ENCODE measurements at places on chromosomes 11 and 22.

DNA sequence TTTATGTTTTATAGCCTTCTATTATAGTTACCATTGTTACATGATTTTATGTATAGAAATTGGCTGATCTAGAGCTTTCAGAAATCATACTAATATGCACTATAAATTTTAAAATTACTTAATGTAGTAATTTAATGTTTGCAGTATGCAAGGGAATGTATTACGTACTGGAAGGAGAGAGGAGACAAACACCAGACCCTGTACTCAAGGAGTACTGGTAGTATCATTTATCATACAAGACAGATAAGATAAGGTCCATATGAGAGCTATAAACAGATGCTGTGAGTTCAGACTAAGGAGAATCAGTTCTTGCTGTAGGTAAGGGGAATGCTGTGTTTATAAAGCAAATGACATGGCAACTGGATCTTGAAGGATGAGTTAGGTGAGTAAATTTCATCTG lies 765 bp downstream of the BCO2 start:
- DNase-seq = no peak

- DNase-seq = no peak
These were observed 48.8 kb downstream of the OSBP2 start for GRCh38 chr22:30743257-30744020.

DNA sequence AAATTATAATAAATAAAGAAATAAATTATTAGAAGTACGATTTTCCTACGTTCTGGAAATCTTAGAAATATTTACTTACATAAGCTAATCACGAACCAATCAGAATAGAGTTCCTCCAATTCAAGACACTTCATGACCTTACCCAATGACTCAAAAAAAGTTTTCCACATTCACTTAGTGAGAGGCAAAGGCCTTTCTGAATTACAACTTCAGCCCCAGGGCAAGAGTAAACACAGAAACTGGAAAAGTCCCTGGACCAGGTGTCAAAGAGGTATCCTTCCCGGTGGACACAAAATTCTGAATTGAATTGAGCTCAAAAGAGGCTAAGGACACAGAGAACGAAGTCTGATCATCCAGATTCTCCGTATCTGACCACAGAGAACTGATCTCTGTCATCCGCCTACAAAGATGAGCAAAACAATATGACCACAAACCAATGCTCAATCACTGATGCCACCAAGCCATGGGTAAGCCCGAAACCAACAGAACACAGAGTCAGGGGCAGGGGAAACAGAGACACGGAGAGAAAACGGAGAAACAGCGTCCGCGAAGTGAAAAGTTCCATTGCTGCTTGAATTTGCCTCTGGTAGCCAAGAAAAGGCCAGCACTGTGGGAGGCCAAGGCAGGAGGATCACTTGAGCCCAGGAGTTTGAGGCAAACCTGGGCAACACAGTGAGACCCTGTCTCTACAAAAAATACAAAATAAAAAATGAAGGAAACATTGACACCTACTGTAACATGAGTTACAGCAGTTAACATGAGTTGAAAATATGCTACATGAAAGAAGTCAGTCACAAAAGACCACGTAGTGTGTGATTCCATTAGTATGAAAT lies 6.8 kb downstream of the BID start:
- DNase-seq = no peak

- no peak for DNase-seq
These were observed 5.7 kb downstream of the AMOTL1 start for GRCh38 chr11:94773842-94774241.

- DNase-seq = no peak
These were observed 10.1 kb downstream of the CBX6 start for GRCh38 chr22:38861927-38862326.

- DNase-seq = no peak
These were observed at the start of gene ASCL2 for GRCh38 chr11:2270322-2271076. ASCL2 (minus strand) TSS chr11:2270588; CDS start chr11:2270332, 256 bp downstream.

DNA sequence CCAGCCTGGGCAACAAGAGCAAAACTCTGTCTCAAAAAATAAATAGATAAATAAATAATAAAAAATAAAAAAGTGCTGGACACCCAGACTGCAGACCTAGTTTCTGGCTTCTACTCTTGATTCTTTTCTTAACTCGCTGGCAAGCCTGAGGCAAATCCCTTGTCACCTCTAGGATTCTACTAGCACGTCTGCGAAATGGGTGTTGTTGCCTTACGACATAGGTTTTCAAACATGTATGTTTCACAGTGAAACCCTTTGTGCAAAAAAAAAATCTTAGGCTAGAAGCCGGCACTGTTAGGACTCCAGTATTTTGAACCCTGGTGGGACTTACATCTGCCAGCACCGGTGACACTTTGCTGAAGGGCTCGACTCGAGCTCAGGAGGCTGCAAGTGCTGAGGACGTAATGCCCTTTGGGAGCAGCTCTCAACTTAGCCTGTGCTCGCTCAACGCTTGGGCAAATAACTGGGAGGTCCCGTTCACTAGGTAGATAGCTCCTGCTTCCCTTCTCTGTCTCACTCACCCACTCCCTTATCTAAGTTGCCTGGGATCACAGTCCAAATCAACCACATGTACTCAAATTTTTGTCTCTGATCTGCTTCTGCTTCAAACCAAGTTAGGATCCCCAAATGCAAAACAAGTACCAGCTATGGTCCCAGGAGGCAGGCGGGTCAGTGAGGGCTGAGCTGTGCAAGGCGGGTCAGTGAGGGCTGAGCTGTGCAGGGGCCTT lies 34.7 kb upstream of the MYH9 start:
- DNase-seq = no peak

GRCh38 chr11:76564364-76564763 lies 106.2 kb downstream of the LRRC32 start:
- DNase-seq = no peak

DNA sequence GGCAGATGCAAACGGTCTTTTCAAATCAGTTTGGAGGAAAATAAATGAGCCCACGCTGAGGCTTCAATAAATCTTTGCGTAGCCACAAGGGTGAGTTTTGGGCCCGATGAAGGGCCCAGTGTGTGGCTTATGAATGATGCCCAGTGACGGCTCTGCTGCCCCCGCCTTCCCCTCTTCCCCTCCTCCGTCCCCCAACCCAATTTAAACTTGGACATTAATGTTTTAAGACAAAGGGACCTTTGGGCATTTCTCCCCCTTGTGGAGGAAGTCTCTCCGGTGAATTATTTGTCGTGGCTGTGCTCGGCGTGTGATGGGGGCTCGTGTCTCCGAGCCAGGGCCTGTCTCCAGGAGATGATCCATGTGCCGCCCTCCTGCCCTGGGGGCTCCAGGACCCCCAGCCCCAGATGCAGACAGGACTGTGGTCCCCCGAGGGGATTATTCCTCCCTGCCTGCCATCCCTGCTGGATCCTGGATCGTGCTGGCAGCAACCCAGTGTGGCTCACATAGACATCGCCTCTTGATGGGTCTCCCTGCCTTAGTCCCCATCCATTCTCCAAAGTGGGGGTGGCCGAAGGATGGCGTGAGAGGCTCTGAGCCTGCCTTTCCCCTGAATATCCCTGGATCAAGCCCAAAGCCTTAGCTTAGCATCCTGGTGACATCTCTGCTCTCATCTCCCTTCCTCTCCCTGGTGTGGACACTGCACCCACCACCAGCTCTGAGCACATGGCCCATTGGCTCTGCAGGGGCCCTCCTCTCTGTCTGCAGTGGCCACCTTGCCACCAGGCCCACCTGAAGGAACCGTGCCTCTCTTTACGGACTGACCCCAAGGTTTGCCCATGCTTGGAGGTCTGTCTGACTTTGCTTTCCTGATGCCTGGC lies 56.4 kb downstream of the SMIM38 start:
- no peak for DNase-seq

DNA sequence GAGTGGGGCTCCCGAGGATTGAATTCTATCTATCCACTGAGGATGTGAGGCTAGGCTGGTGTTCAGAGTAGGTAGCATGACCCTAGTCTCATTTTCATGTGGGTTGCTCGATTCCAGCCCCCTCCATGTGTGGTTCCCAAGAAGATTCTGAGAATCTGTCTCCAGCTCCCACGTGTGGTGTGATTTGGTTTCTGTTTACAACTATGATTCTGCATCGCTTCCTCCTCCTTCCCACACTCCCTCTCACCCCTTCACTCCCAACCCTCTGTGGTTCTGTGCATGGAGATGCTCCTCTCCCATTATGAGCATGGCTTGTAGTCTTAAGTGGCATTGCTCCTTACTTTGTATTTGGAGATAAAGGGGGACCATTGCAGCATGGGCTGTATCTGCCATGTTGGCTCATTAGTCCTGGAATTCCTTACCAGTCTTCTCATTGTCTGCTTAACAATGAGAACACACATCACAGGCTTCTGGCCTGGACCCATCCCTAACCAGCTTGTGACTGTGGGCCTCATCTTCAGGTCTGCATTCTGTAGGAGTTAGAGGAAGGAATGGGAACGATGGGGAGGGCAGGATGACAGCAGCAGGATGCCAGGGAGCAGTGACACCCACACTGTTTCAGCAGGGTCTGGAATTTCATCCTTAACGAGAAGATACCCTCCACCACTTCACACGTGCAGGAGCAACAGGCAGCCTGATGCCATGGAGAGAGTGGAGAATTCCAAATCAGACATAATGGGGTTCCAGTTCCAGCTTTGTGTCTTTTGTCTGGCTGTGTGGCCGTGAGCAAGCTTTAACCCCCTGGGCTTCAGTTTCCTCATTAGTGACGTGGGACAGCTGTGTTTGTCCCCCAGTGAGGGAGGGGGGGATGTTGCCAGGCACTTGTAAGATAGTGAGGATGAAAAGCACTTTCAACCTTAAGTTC lies 86.0 kb downstream of the CCDC81 start:
- no peak for DNase-seq

- DNase-seq = no peak
These were observed 55.7 kb downstream of the MYH9 start for GRCh38 chr22:36331912-36332622.

GRCh38 chr11:109739379-109739778 lies 317.4 kb downstream of the C11orf87 start:
- DNase-seq = no peak

DNA sequence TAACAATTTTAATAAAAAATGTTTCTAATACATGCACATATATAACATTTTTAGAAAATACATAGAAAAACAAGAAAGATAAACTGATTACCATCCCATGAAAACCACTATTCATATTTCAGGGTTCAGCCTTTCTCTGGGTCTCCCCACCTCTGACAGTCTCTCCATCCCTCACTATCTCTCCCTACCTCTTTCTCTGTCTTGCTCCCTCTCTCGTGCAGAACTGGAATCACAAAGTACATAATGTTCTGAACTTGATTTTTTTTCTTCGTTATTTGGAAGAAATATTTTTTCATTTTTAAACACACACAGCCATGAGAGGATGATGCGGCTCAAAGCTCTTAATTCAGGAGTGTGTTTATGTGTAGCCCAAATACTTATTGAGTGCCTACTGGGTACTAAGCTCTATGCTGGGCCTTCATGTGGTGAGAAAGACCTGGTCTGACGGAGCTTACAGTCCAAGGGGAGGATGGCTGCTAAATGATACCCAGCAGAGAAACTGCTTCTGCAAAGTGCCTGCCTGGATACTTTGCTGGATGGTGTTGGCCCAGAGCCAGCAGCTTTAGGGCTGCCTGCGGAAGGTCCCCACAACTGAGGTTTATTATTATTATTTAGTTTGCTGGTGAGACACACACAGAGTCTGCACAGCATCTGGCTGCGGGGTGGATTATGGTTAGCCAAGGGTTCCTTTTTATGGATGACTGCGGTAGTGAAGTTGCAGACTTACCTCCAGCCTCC lies 42.6 kb downstream of the SC5D start:
- DNase-seq = no peak

DNA sequence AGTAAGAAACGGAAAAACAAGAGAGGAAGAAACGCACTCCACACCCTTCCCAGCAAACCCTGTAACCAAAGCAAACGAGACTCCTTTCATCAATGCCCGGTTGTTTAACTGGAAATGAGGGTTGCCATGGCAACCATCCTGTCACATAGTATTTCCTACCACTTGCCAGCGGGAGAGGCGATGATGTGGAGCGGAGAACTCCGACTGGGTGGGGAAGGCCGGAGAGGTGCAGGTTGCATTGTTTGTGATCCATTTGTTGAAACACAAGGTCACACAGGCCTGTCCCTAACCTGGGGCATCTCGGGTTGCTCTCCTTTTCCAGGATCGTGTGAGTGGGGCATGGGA lies 609.9 kb downstream of the BUD13 start:
- no peak for DNase-seq

DNA sequence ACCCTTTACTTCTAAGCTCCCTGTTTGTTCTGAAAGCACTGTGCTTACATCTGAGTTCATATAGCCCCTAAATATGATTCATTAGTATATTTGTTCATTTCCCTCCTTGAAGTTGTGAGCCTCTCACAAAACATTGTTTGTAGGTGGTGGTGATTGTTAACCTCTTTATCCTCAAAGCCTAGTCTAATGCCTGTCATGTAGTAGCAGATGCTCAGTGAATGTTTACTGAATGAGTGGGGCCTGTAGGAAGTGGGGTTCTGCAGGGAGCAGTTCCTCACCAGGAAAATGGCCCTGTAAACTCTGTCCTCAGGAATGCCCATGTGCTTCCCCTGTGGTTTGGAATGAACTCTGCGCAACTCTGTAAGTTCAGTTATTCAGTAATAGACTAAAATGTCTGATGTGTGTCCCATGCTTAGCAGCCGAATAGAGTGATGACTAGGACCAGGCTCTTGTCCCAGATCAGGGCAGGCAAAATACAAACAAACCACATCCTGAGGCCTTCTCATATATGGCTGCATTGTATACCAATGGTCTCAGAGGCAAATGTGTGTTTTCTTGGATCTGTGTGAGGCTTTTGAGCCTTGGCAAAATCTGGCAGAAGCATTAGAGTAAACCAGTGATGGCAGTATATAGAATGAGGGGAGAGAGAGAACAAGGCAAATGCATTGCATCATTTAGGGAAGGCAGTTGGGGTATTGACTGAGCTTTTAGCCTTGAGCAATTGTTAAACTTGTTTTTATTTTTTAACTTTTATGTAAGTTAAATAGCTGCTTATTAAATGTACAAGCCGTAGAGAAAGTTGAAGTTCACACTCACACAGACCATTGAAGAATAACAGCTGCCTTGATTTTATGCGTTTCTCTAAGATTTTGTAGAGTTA lies 91.4 kb upstream of the BIRC3 start:
- no peak for DNase-seq

- DNase-seq = no peak
These were observed 9.0 kb downstream of the RPL27A start for GRCh38 chr11:8691601-8692000.

DNA sequence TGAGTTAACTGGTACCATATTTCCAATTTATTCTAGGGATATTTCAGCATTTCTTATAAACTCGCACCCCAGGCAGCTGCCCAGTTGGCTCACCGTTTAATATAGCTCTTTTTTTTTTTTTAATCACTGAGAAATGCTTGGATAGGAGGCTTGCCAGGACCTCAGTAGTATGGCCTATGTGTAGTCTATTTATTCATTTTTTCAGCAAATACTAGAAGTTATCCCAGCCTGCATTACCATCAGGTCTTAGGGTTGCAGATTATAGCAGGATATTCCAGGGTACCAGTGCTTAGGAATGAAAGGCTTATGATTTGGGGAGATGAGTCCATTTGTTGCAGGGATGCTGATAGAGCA lies 26.6 kb downstream of the PARVA start:
- no peak for DNase-seq

Measured in stimulated activated CD8-positive, alpha-beta memory T cell treated with anti-CD3 and anti-CD28 coated beads, Interleukin-4, amount 100 ng/mL, for 4 hours (primary cell).